ENCODE measurements at places on chromosomes 1 and 21.

GRCh38 chr1:71651214-71651613 lies 570.4 kb upstream of the ZRANB2 start:
- no peak for DNase-seq

DNA sequence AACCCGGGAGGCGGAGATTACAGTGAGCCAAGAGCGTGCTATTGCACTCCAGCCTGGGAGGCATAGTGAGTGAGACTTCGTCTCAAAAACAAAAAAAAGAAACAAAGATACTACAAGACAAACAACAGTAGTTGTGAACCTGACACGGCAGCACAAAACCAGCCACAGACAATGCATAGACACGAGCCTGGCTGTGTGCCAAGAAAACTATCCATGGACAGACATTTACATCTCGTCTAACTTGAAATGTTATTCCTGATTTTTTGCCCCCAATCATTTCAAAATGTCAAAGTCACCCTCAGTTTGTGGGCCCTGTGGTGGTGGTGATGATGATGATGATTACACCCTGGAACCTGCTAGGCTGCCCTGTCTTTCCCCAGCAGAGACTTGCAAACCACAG lies 6.3 kb downstream of the KLHL21 start:
- peak; percentile 27 for DNase-seq

- no peak for DNase-seq
These were observed 439.5 kb downstream of the SMYD3 start for GRCh38 chr1:246067432-246068216.

- DNase-seq, result no peak
These were observed 39.4 kb downstream of the HSF2BP start for GRCh38 chr21:43619856-43620255.

DNA sequence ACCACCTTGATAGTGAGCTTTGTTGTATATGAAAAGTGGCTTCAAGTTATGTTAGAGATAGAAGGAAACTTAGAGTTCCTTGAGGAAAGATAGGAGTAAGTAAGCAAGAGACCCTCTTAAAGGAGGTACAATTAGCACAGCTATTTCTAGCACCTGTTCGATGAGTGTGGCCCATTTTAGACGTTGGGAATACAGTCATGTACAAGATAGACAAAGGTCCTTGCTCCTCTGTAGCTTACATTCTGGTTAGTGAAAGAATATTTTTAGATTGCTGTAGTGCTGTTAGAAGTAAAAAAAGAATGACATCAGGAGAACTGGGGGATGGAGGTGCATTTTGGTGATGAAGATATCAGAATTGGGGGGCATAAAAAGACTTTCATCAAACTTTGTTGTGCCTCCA lies 47.5 kb downstream of the MRPS6 start:
- no peak for DNase-seq

DNA sequence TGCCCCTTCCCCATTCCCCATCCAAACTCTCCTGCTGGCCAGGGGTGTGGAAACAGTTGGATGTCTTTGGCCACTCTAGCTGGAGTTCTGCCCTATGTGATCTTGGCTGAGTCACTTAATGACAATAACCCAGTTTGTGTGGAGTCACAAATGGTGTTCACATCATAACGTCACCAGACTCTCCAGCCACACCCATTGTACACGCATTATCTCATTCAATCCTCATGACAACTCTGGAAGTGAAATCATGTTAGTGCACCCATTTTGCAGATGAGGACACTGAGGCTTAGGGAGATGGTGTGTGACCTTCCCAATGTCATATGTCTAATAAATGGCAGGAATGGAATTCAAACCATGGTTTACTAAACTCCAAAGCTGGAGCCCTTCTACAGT lies 1.2 kb upstream of the CDA start:
- no peak for DNase-seq

GRCh38 chr1:172630868-172631267 lies 28.0 kb upstream of the FASLG start:
- no peak for DNase-seq

DNA sequence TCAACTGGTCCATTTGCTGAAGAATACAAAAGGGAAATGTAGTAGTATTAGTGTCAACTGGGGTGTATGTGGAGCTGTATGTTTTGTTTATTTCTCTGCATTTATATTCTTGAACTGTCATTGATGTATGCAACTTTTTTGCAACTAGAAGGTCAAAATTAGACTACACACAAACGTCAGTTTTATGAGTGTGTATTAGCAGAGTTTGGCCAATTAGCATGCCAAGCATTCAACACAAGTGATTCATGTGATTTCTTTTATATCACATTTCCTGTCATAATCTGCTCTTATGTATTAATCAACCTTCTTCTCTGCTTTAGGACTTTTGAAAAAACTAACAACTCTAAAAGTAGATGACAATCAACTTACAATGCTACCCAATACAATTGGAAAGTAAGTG lies 211.1 kb downstream of the LRRC40 start:
- DNase-seq, result no peak

DNA sequence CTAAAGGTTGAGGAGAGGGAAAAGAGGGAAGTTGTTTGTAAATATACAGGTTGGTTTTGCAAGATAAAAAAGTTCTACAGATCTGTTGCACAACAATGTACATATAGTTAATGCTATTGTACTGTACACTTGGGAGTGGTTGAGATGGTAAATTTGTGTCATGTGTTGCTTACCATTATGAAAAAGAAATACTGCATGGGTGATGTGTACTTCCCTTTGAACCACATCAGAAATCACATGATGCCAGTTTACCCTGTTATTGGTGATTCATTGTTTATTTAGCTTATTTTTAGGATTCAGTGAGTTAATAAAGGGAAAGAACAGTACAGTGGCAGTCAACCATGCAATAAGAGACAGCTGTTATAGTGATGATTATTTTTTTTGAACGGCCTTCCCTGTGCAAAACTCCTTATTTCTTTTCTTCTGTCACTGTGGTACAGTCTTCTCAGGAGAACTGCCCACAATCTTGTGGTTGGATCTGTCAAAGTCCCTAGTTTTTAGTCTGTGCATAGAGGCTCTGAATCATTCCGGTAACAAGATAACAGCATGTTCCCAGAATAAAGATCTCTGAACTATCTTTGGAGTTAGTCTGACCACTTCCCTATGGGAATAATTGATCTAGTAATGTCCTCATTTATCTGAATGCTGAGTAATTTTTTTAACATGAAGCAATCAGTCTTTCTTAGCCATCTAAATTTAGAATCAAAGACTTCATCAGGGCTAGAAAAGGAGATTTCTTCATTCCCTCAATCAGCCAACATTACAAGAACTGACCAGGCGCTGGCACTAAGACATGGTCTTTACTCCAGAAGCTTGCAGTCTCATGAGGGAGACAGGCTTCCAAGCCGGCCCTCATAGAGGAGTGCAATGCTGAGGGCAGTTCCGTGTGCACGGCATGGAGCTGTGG lies 84.2 kb downstream of the SH3GLB1 start:
- no peak for DNase-seq

DNA sequence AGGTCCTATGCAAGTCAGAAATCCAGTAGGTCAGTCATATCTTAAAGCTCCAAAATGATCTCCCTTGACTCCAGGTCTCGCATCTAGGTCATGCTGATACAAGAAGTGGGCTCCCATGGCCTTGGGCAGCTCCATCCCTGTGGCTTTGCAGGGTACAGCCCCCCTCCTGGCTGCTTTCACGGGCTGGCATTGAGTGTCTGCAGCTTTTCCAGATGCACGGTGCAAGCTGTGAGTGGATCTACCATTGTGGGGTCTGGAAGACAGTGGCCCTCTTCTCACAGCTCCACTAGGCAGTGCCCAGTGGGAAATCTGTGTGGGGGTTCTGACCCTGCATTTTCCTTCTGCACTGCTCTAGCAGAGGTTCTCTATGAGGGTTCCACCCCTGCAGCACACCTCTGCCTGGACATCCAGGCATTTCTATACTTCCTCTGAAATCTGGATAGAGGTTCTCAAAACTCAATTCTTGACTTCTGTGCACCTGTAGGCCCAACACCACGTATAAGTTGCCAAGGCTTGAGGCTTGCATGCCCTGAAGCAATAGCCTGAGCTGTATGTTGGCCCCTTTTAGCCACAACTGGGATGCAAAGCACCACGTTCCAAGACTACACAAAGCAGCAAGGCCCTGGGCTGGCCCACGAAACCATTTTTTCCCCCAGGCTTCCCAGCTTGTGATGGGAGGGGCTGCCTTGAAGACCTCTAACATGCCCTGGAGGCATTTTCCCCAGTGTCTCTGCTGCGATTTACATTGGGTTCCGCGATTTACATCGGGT lies 472.7 kb downstream of the NPHP4 start:
- no peak for DNase-seq

GRCh38 chr1:5983361-5984103 lies 8.7 kb downstream of the NPHP4 start:
- DNase-seq, result no peak

GRCh38 chr1:231629132-231629531 lies 2.5 kb downstream of the DISC1 start:
- DNase-seq, result peak; percentile 36

DNA sequence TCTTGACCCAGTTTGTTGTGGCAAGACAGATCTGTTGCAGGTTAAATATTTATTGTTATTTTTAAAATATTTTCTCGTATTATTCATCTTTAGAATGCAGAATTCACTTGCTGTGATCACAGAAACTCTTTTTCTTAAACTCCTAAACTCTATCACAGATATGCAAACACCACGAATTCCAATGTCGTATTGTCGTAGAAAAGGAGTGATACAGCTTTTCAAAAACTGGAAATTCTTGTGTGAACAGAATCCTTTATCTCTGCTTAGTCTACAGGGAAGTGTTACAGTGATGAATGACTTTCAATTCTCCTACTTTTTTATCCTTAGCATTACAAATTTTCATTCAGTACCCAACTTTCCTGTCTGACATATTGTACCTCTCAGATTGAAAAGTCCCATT lies 1329.5 kb upstream of the B3GALT2 start:
- DNase-seq, result no peak

- DNase-seq, result peak; percentile 90
These were observed 68.1 kb downstream of the JAK1 start for GRCh38 chr1:64898107-64898861.

DNA sequence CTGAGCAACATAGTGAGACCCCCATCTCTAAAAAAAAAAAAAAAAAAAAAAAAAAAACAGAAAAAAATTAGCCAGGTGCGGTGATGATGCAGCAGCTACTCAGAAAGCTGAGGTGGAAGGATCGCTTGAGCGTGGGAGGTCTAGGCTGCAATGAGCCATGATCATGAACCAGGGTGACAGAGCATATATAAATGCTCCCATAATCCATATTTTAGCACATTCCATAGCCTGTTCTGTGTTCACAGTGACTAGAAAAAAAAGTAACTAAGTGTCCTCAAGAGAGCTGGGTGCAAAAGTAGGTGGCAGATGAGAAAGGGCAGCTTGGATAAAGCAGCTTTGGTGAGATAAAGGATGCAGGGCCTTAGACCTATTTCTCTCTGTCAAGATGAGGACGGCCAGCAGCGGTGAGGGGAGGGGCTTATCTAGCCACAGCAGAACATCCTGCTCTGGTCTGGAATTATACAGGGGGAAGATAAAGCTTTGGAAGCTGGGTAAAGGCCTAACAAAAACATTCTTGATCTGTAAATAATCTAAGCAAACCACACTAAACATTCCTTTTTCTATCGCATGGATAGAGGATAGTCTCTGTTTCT lies 205.3 kb downstream of the DAB1 start:
- no peak for DNase-seq
